ENCODE measurements at places on chromosomes 1 and 21. TPM values are rescaled to one million over a fixed set of nuclear protein-coding genes. Genes with fewer than 3 reads are reported as not detected.

TTLL7 gene
- 0.29 TPM for total RNA-seq

SPRR2A gene
- not detected for total RNA-seq

FCRL4 gene
- not detected for total RNA-seq

CRYAA gene
- not detected for total RNA-seq

GRCh38 chr21:46061518-46061917 lies 36.4 kb upstream of the COL6A2 start:
- DNase-seq: no peak

All from activated T-helper 1 cell treated with anti-CD3 and anti-CD28 coated beads, Interleukin-12 subunit alpha, Interleukin-12 subunit beta, Interleukin-2, Interleukin-4 antibody, amounts not matched to agents 30 ng/mL and 10 ng/mL and 1 ng/mL, durations not matched to agents 14 hours and 24 hours and 36 hours (primary cell).